ENCODE measurements at places on chromosomes 12 and 14. TPM values are rescaled to one million over a fixed set of nuclear protein-coding genes. Genes with fewer than 3 reads are reported as not detected.

Gene ERP27
- total RNA-seq: 0.06 TPM

Gene PTGR2
- 1.1 TPM for total RNA-seq

Gene IFNG-AS1
- total RNA-seq: not detected

Gene RFX4
- not detected for total RNA-seq

Gene KRT85
- total RNA-seq: not detected
